IPS DF 6.9 (cell line): ENCODE measurements at places on chromosomes 6 and 20.

- H3K27ac ChIP-seq: no peak overlapping the region
- H3K4me3 ChIP-seq: no peak overlapping the region
- DNase-seq: no peak
- H3K27me3 ChIP-seq: peaks cover 70% of the 10 kb centered on the region
- H3K36me3 ChIP-seq: no peaks in the 10 kb centered on the region
Observed at GRCh38 chr6:28782113-28782673, 141.6 kb downstream of the TRIM27 start.

DNA sequence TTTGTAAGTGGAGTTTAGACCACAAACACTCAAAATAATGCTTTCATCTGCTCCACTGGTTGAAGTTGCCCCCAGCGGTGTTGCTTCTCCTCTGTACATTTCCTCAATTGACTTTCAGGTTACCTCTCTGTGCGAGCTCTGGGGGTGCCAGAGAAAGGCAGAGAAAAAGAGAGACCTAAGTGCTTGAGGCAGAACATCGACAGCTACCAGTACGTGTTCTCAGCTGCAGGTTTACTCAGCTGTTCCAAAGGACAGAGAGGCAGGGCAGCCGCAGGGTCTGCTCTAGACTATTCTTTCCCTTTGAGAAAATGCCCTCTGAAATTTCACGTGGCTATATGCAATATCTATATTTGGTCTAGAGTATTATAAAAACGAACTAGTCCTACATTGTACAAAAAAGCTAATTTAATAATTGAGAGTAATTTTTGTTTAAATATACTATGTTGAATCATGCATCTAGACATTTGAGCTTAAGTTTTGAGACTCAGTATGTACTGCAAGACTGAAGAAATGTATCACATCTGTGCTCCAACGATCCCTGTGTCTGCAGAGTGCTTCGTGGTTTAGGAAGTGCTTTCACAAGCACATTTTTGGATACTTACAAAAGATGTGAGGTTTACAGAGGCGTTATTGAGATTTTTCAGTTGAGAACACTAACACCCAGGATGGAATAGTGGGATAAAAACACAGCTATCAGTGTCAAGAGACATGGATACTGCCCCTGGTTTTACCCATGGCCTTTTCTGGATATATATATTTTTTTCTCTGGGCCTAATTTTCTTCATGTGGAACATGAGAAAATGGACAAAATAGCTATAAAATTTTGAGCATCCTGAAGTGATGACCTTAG, 453.6 kb upstream of the FLRT3 start:
- H3K36me3 ChIP-seq: no peaks in the 10 kb centered on the region
- no peak overlapping the region for H3K4me3 ChIP-seq
- H3K27ac ChIP-seq: no peak overlapping the region
- no peaks in the 10 kb centered on the region for H3K27me3 ChIP-seq

DNA sequence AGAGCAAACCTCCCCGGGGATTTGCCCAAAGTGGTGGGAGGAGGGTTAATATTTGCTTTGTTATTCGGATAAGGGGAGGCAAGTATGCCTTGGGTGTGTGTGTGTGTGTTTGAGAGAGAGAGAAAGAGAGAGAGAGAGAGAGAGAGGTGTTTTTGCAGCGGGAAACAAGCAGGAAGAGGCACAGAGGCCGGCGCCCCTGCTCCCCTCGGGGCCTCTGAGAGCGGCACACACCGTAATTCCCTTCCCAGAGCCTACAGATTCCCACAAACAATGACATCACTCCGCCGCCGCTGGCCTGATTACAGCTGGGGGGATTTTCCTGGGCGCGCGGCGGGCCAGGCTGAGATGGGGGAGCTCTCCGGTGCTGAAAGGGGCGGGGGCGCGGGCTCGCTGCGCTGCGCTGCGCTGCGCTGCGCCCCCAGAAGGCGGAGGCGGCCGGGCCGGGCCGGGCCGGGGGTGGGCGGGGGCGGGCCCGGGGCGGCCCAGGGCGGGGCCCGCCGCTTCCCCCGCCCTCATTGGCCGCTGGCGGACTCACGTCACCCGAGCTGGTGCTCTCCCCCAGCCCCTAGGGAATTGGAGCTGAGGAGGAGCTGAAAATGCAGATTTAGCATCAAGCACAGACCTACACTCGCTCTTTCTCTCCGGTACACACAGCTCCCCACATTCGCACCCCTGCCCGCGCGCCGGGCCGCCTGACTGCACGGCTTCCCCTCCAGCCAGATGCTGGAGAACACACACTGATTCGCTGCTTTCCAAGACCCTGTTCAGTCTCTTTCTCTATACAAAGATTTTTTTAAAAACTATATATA, at the start of gene PCSK2:
PCSK2 (plus strand) TSS at position 631 of the 809 bp plus-strand sequence. CDS start 266 bp downstream, outside the sequence.
- H3K27ac ChIP-seq: no peak within 1 kb of the TSS
- DNase-seq: peak; percentile 67
- peak within 1 kb of the TSS; percentile 56; the same call in 1 of the 2 replicates for H3K4me3 ChIP-seq
- H3K36me3 ChIP-seq: no peaks in the 10 kb centered on the region

- no peak overlapping the region for H3K27ac ChIP-seq
- H3K36me3 ChIP-seq: no peaks in the 10 kb centered on the region
- DNase-seq: no peak
Observed at GRCh38 chr6:71211799-71212198, 76.8 kb upstream of the OGFRL1 start.

DNA sequence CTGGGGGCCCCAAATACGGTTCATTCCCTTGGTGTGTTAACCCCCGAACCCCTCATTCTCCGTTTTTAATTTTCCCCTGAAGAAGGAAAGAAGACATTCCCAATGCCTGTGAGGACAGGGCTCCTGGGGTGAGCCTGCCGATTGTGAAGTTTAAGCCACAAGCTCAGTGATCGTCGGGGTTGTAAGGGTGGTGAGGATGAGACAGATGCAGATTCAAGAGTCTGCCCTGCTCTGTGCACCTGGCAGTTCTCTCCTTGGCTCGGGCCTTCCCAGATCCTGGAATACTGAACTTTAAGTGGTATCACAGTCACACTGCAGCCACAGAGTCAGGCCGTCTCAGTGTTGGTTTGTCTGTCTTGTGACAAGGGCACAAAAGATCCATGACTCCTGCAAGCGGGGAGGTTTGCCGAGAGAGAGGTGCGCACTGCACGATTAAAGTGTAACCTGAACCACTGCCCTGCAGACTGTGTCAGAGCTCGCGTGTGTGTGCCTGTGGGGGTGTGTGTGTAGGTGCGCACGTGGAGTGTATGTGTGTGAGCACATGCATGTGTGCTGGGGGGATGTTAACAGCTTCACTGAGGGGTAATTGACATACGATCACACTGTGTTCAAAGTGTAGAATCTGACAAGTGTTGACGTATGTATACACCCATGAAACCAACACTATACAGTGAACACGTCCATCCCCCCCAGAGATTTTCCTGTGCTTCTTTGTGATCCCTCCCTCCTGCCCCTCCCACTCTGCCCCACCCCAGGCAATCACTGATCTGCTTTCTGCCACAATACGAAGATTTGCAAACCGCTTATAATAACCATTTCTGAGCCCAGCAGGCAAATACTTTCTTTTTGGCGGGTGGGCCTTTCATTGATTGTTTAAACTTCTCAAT, 38.9 kb downstream of the RPP40 start:
- H3K36me3 ChIP-seq: no peaks in the 10 kb centered on the region
- H3K4me1 ChIP-seq: no peaks in the 10 kb centered on the region
- H3K27ac ChIP-seq: no peak overlapping the region
- H3K4me3 ChIP-seq: no peak overlapping the region

DNA sequence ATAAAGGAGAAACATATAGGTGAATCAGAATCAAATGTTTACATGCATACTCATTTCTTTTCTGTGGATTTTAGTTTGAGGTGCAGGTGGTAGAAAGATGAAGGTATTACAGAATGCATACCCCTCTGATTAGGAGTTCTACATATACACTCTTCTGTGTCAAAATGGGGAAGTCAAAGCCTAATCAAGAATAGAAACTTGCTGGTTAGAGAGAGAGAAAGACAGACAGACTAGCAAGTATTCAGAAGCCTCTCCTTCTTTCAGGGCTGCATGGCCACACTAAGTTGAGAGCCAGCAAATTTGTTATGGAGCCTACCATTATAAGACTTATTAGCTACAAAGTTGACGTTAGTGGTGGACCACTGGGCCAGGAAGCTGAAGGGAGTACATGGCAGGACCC, 358.3 kb upstream of the EYS start:
- no peak for DNase-seq
- H3K27ac ChIP-seq: no peak overlapping the region
- H3K4me3 ChIP-seq: no peak overlapping the region
- no peaks in the 10 kb centered on the region for H3K36me3 ChIP-seq
- no peaks in the 10 kb centered on the region for H3K27me3 ChIP-seq
- H3K4me1 ChIP-seq: no peaks in the 10 kb centered on the region

DNA sequence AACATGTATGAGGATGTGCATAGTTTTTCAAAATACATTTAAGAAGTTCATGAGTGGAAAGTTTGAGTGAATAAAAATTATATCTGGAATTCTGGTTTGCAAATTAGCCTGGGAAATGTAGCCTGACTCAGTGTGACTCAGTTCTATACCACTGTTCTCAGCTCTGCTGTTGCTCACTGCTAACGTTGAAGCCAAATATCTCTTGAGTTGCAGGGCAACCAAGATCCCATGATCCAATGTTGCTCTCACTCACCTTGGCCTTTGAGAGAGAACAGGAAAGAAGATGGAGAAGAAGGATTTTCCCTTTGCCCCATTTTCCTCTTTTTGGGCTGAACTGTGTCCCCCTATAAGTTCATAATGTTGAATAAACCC, 28.9 kb downstream of the PSMB9 start:
- no peaks in the 10 kb centered on the region for H3K27me3 ChIP-seq
- H3K4me3 ChIP-seq: no peak overlapping the region
- DNase-seq: no peak
- no peaks in the 10 kb centered on the region for H3K36me3 ChIP-seq
- H3K27ac ChIP-seq: no peak overlapping the region

DNA sequence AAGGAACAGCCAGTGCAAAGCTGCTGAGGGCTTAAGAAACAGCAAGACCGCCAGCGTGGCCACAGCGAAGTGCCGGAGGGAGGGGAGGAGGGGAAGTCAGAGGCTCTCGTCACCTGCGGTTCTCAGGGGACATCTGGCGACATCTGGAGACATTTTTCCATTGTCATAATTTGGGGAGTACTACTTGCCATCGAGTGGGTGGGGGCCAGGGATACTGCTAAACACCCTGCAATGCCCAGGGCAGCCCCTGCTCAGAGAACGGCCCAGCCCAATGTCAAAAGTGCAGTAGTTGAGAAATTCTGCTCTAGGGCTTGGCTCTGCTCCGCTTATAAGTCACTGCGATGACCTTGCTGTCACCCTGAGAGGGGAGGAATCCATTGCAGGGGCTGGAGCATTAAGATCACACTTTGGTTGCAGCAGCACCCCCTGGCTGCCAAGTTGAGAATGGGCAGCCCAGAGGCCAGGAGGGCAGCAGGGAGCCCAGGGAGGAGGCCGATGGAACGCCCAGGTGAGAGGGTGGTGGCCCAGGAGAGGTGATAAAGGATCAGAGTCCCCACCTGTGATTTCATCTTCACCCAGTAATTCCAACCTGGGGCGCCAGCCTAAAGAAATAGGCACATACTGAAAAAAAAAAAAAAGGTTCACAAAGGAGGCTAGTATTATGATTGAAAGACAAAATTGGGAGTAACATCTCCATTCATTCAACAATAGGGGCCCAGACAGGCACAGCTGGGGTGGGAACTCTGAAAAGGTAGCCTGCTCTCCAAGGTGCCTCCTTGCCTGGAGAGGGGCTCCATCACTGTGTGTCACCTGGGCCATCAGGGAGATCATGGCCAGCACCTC, 218.2 kb downstream of the BMP7 start:
- H3K36me3 ChIP-seq: no peaks in the 10 kb centered on the region; the same call in 1 of the 2 replicates
- H3K4me3 ChIP-seq: no peak overlapping the region
- no peak overlapping the region for H3K27ac ChIP-seq
- peaks cover 2% of the 10 kb centered on the region for H3K27me3 ChIP-seq

GRCh38 chr20:51311636-51312479, 230.7 kb downstream of the NFATC2 start:
- DNase-seq: peak; percentile 74
- H3K27ac ChIP-seq: no peak overlapping the region
- peaks cover 4% of the 10 kb centered on the region for H3K4me1 ChIP-seq
- no peaks in the 10 kb centered on the region for H3K36me3 ChIP-seq
- H3K4me3 ChIP-seq: no peak overlapping the region

GRCh38 chr6:33570806-33571636, 9.1 kb downstream of the BAK1 start:
- H3K4me1 ChIP-seq: no peaks in the 10 kb centered on the region
- H3K27me3 ChIP-seq: no peaks in the 10 kb centered on the region
- H3K4me3 ChIP-seq: peak overlapping the region; percentile 42; the same call in 1 of the 2 replicates
- peak; percentile 57 for DNase-seq
- H3K36me3 ChIP-seq: peaks cover 17% of the 10 kb centered on the region

DNA sequence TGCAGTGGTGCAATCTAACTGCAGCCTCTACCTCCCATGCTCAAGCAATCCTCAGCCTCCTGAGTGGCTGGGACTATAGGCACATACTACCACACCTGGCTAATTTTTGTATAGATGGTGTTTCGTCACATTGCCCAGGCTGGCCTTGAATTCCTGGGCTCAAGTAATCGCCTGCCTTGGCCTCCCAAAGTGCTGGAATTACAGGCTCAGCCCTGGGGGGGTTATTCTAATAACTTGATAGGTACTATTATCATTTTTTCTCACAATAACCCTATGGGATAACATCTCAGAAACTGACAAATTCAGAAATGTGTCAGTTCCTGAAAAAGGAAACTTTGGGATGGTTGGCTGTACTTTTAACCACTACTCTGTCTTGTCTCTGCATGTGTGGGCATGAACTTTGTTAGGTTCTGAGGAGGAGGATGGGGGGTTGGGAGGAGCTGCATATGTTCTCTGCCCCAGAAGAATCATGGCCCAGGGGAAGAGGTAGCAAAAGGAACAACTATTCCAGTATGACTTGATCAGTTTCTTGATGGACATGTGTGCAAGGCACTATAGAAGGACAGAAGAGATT, 169.9 kb downstream of the CARMIL1 start:
- no peaks in the 10 kb centered on the region for H3K27me3 ChIP-seq
- H3K36me3 ChIP-seq: no peaks in the 10 kb centered on the region
- H3K27ac ChIP-seq: no peak overlapping the region
- peaks cover 8% of the 10 kb centered on the region for H3K4me1 ChIP-seq

- no peaks in the 10 kb centered on the region for H3K36me3 ChIP-seq
- H3K27ac ChIP-seq: no peak overlapping the region
Observed at GRCh38 chr6:125549202-125549884, 200.1 kb upstream of the HEY2 start.

DNA sequence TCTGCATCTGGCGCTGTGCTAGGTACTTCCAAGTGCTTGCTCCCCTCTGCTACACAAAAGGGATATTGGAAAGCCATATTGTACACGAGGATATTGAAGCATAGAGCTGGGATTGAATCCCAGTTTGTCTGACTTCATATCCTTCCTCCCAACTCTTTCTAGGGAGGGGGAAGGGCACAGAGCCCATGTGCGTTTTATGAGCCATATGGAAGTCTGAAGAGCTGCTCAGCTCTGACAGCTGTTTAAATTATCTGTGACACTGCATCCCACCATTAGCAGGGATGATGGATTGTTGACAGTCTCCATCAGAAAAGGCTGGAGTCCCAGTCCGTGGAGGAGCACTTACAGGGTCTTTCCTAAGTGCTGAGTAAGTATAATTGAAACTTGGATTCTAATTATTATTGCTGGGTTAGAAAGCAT, 18.4 kb downstream of the TIAM2 start:
- H3K27me3 ChIP-seq: no peaks in the 10 kb centered on the region
- H3K36me3 ChIP-seq: no peaks in the 10 kb centered on the region
- H3K4me1 ChIP-seq: peaks cover 5% of the 10 kb centered on the region
- no peak overlapping the region for H3K27ac ChIP-seq
